ENCODE measurements at places on chromosomes 16 and 17.

DNA sequence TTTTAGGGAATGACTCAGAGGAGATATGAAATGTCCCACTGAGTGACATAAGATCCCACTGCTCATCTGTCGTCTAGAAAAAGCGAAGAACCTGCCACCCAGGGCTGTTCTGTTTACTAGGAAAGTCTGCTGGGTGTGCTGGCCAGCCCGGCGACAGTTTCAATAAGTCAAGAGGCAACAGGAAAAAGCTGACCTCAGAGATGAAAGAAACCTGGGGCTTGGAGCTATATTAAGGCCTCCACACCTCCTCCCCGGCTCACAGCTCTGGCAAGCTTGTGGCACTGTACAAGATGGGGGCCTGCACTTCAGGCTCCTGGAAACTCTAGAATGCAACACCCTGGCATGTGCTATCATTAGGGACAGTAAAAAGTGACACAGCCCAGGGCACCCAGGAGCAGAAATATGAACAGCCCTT lies 10.6 kb downstream of the ZFHX3 start:
- no peak for DNase-seq

- no peak for DNase-seq
Observed at GRCh38 chr17:44831371-44831770, 1.3 kb upstream of the GJC1 start.

DNA sequence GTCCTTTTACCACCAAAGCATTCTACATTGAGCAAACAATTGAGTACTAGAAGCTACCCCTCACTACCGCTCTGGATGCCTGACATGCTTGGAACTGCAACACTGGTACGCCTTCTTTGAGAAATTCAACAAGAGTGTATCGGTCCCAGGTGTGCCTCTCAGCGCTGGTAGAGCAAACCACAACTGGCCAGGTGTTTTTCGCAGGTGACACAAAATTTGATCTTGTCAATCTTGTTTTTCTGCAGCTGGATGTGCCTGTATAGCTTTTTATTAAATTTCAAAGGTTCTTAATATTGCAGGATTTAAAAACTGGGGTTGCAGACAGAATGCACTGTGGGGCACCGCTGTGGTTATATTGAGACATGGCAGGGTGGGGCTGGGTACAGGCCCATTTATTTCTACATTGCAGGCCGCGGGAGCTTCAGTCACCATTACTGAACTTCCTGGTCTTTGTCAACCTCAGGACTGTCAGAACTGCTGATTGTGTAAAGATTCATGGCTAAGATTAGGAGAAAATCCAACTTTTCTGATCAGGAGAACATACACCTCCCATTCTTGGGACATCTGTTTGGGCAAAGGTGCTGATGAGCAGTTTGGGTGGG lies 4.5 kb upstream of the SNX20 start:
- no peak for DNase-seq

DNA sequence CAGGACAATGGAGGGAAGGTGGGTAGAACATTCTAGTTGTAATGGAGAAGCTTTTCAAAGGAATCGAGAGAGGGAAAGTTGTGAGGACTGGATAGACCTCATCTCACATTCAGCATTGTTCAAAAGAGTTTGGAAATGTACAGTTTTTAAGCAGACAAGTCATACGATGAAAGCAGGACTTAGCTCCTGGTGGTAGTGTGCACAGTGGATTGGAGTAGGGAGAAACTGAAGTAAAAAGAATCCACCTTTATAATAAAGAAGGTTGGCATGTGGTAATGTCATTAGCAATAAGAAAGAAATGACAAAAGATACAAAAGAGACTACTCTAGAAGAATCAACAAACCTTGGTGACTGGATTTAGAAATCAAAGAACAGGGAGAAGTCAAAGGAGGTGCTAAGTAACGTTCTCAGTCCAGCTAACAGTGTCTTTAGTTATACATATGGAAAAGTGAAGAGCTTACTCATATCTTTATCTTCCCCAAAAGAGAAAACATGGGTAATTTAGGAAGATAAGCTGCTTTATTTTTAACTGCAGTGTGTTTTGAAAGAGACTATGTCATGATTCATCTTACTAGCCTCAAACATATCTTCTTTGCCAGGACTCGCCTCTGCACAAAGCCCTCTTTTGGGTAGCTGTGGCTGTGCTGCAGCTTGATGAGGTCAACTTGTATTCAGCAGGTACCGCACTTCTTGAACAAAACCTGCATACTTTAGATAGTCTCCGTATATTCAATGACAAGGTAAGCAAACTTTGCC lies 18.7 kb upstream of the EVI2A start:
- DNase-seq, result no peak

GRCh38 chr16:67246081-67246755 lies 1.1 kb downstream of the FHOD1 start:
- no peak for DNase-seq

DNA sequence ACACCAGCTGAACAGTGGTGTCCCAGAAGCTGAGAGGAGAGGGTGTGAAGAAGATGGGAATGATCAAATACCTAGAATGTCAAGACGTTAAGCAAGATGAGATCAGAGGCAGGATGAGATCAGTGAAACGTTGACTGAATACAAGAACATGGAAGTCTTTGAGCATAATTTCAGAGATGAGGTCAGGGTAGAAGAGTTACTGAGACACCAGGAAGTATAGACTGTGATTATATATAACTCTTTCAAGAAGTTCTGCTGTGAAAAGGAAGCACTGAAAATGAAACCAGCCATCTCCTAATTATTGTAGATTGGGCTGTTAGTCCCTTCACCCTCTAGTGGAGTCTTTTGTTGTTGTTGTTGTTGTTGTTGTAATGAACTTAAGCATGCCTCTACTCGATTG lies 9.1 kb downstream of the SHCBP1 start:
- no peak for DNase-seq

DNA sequence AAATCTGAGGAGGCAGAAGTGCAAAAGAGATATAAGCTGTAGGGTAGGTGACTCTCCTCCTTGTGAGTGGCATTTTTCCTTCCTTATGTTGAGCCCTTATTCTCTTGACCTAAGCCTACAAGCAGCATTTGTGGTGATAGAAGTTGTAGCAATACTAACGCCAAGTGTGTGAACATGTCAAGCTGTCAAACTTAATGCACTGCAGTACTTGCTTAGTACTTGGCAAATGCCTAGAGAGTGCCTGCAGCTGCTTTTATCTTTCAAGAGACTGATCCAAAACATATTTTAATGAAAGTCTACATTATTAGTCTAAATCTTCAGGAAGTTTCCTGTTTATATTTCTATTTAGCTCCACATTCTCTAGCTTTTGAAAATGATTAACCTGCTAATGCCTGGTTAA lies 83.2 kb downstream of the CNTNAP4 start:
- no peak for DNase-seq

All from central memory CD8-positive, alpha-beta T cell (primary cell).